NCI-H1694 (cell line): ENCODE measurements at places on chromosomes 13 and 19.

DNA sequence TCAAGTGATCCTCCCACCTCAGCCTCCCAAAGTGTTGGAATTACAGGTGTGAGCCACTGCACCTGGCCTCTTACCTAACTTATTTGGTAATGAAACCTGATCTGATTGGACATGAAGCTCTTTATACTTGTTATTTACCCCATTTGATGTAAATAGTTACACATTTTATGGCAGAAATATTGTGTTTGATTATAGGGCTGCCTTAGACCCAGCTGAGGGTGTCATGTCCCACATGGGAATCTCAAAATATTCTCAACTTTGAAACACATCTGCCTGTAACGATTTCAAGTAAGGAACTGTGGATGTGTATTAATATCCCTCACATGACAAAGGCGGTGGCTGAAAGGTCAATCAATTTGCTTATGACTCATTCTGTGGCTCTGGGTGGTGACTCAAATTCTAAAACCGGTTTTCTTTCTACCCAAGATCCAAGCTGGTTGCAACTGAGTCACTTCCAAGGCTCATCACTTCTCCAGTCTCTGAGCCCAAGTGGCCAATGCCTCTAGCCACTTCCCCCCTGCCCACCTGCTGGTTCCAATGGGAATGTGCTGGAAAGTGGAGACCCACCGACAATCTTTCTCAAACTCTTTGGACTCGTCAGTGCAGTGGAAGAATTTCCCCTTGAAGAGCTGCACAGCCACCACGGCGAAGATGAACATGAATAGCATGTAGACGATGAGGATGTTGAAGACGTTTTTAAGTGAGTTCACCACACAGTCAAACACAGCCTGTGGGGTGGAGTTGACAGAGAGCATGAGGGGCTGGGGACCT lies 110.9 kb downstream of the IER2 start:
- no peak for DNase-seq

DNA sequence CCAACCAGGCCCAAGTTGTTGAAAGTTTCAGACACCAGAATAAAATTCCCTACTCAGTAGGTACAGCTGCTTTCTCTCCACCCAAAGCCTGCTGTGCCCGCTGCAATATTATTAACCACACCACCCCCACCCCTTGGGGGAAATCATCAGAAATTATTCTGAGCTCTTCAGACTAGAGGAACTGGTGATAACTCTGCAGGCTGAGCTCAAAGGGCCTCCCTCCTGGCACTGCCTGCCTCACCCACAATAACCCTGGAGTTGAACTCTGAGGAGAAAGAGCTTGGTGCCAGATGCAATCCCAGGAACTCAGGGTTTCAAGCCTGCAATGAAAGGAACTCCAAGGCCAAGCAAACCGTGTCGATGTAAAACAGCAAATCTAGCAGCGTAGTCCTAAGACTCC lies 381.7 kb upstream of the ZNF507 start:
- no peak for DNase-seq

DNA sequence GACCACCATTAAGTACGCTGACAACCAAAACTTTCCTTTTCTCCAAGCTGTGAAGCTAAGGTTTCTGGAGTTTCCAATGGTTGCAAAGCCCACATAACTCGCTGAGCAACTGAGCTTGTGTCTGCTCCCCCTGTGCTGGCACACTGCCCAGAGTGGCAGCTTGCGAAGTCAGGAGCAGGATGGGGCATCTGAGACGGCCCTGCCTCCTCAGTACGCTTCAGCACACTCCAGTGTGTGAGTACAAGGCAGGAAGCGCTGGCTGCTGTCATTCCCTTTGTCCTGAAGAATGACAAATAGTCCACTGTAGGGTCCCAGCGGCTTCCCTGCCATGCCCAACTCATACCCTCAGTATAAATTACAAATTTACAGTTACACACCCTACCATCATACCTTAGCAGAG lies 51.5 kb downstream of the SKA3 start:
- peak; percentile 96 for DNase-seq

- DNase-seq, result no peak
Observed at GRCh38 chr13:64639206-64639605, 2590.9 kb downstream of the PCDH9 start.

DNA sequence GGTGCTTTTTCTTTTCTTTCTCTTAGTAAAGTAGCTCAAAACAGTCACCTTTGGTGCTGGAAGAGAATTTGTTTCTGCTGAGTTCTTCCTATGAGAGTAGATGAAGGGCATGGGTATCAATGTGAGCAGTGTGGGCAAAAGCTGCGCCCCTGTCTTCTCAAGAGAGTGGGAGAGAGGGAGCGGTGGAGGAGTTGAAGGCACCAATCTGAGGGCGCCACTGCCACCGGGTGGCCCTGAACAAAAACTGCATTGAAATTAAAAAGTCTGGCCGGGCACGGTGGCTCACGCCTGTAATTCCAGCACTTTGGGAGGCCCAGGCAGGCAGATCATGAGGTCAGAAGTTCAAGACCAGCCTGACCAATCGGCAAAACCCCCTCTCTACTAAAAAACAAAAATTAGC lies 28.7 kb upstream of the EPHX3 start:
- no peak for DNase-seq

- DNase-seq, result no peak
Observed at GRCh38 chr19:15575406-15575805, 39.6 kb upstream of the CYP4F8 start.

GRCh38 chr19:18895038-18895823 lies 727 bp downstream of the CERS1 start:
- no peak for DNase-seq

- DNase-seq, result no peak
Observed at GRCh38 chr13:80562433-80563156, 221.7 kb upstream of the SPRY2 start.

GRCh38 chr13:21010621-21011020 lies 50.8 kb downstream of the LATS2 start:
- DNase-seq, result no peak

GRCh38 chr19:46131485-46132143 lies 7.1 kb upstream of the IGFL3 start:
- no peak for DNase-seq

DNA sequence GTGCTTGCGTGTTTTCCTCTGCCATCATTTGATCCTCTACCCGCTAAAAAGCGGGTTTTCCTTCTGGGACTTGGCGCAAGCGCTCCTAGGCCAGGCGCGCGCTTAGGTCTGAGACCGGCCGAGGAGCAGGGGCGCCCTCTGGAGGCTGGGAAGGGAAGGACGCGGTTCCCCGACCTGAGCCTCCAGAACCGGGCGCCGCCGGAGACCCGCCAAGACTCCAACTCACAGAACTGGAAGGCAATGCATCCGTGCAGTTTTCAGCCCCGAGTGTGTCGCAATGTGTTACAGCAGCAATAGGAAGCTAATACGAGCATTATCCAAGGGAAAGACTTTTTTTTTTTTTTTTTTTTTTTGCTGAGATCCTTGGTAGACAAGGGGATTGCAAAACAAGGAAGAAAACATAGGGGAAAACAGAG lies 190.9 kb downstream of the COL4A1 start:
- DNase-seq, result no peak

- DNase-seq, result no peak
Observed at GRCh38 chr13:31731921-31732320, 7.4 kb upstream of the RXFP2 start.
